ENCODE measurements at places on chromosomes 2 and 18.

DNA sequence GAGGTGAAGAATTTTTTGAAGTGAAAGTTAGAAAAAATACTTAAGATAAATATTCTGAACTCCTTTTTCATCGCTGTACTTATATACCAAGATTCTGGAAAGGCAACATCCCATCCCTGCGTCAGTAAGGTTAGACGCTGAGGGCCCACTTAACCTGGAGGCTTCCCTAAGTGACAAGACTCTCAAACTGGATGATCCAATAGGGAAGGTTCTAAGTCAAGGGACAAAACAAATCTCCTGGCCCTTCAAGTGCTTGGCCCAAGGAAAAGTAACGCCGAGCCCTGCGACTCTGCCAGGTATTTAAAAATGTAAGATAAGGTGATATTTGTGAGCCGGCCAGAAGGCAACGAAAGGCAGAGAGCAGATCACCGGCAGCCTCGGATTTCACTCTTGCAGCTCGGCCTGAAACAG lies 1.3 kb downstream of the STK39 start:
- peak overlapping the region; percentile 94 for H3K4me3 ChIP-seq
- no peaks in the 10 kb centered on the region for H3K36me3 ChIP-seq
- H3K27ac ChIP-seq = peak overlapping the region; percentile 90
- H3K4me1 ChIP-seq = peaks cover 50% of the 10 kb centered on the region
- no peak for DNase-seq

DNA sequence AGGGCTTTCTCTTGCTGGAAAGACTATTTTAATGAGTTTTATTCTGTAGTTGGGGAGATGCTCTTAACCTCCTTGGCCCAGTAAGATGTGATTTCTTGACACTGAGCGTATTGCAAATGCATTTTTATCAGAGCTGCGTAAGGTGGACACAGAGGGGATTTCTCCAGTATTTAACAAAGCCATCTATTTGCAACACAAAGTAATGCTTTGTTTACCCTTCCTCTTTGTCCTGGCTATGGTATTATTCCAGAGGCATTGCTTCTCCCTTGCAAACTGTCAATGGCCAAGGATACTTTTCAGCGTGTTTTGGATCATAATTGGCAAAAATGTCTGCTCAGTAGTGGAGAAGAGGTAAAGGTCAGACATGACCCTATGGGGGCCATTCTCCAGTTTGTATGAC lies 90.8 kb upstream of the PIK3C3 start:
- H3K4me3 ChIP-seq = no peak overlapping the region
- DNase-seq = no peak
- no peaks in the 10 kb centered on the region for H3K36me3 ChIP-seq
- no peak overlapping the region for H3K27ac ChIP-seq
- H3K27me3 ChIP-seq = no peaks in the 10 kb centered on the region
- H3K4me1 ChIP-seq = no peaks in the 10 kb centered on the region

DNA sequence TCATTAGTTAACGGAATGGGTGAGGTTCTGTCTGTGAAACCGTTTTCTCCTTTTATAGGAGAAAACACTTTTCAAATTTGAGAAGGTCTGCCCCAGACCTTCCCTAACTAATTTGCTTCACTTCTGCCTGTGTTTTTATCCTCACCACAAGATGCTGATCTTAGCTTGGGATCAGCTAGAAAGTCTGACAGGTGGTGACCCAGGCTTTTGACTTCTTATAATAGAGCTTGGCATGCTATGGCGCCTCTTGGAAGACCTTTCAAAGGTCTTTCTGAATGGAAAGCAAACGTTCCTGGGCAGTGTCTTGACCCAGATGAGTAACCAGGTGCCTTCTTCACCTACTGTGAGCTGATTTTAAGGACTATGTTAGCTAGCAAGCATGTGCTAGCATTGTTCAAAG lies 91.4 kb downstream of the LYPD6 start:
- H3K27ac ChIP-seq = no peak overlapping the region
- no peak for DNase-seq
- no peaks in the 10 kb centered on the region for H3K36me3 ChIP-seq
- H3K4me1 ChIP-seq = peaks cover 15% of the 10 kb centered on the region
- H3K27me3 ChIP-seq = no peaks in the 10 kb centered on the region

DNA sequence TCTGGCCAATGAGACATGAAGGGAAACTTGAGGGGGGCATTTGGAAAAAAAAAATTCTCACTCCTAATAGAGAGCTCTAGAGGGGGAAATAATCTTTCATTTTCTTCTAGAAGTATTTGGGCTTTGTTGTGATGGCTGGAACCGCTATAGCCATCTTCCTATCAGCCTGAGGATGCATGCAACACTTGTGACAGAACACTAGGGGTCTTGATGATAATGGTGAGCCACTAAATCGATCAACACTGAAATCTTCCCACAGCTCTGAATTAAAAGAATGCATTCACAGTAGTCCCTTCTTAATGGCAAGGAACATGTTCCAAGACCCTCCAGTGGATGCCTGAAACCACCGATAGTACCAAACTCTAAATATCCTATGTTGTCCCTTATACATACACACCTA lies 325.3 kb downstream of the LNPK start:
- no peak for DNase-seq
- H3K27ac ChIP-seq = no peak overlapping the region
- no peak overlapping the region for H3K4me3 ChIP-seq
- H3K36me3 ChIP-seq = no peaks in the 10 kb centered on the region
- H3K4me1 ChIP-seq = no peaks in the 10 kb centered on the region

Data from chondrocyte (in vitro differentiated cells).